ENCODE measurements at places on chromosomes 3 and 15.

DNA sequence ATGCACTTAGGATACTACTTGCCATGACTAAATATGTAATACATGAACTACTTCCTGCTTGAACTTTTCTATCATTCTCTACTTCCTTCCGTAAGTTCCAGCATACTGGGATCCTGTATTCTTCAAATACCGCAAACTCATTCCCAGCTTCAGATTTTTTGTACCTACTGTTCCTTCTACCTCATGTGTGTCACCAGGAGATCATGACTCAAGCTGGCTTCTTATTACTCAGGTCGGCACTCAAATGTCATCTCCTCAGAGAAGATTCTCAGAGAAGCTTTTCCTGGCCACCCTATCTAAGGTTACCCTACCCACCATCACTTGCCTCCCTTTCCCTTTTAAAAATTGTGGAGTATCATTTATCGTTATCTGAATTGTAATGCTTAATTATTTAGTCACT is 66.7 kb downstream of the RFX7 start:
- DNase-seq, result no peak

GRCh38 chr15:86538141-86538540 is 458.5 kb downstream of the AGBL1 start:
- no peak for DNase-seq

GRCh38 chr15:58167095-58167691 is 29.0 kb downstream of the AQP9 start:
- DNase-seq, result no peak

- no peak for DNase-seq
These were observed 1.2 kb upstream of the SECISBP2L start for GRCh38 chr15:49047456-49047855.

GRCh38 chr3:16448639-16449070 is 64.8 kb downstream of the RFTN1 start:
- DNase-seq, result no peak

GRCh38 chr3:42894698-42895579 is 11.0 kb upstream of the ZNF662 start:
- no peak for DNase-seq

DNA sequence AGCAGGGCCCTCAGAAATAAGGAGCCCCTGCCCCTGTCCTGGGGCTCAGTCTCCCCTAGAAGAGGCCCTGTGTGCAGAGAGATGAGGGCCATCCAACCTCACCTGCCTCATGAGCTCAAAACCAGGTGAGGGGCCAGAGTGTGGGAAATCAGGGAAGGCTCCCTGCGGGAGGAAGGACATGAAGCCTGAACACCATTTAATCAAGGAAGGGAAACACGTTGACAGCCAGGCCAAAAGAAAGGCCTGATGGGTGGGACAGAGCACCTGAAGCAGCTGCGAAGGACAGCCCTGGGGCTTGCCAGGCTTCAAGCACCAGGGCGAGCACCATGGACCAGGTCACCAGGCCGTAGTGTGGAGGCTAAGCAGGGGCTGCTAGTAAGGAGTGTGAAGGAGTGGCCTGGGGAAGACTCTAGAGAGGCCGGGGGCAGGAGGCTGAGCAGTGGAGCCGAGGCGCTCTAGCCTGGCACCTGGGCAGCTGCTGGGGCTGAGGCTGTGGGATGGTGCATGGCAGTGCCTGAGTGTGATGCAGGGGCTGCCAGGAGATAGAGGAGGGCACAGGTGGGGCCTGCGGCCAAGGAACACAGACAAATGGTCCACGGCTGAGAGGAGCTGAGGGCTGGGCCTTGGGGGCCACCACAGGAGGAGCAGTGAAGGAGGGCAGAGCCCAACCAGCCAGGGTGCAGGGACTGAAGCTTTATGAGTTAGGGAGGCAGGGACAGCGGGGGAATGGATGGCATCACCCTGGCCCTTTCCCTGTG is 16.1 kb downstream of the ACAA1 start:
- no peak for DNase-seq

DNA sequence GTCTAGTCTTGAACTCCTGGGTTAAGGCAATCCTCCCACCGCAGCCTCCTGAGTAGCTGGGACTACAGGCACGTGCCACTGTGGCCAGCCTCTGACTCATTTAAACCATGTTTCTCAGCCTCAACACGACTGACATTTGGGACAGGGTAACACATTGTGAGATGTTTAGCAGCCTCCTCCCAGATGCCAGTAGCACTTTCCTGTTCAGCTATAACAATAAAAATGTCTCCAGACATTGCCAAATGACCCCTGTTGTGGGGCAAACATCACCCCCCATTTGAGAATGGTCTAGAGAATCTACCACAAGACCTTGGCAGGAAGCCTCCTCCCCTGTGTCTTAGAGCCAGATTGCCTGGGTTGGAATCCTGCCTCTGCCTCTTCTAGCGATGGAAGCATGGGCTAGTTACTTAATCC is 8.4 kb downstream of the TMEM40 start:
- DNase-seq, result no peak

- no peak for DNase-seq
These were observed 157.7 kb upstream of the PROK2 start for GRCh38 chr3:71942432-71943187.

DNA sequence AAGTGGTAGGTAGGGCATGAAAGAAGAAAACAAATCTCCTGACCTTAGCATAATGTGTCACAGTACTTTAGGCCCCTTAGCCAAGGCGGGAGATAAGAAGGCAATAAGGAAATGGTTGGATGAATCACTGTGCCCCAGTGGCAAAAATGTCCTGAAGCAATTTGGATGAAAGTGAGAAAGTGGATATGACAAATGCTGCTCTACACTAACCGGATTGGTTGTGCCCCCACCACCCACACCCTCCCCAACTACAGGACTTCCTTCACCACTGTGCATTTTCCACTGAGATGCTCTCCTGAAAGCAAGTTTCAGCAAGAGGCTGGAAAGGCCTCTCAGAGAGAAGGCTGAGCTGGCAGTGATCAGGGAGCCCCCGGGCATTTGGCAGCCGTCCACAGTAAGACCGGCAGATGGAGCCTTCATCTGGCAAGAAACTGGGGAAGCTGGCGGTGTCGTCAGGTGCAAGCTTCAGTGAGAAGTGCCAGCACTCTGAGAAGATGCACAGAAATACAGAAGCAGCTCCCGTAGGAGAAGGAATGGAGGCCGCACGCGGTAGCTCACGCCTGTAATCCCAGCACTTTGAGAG is 63.8 kb downstream of the ATP1B3 start:
- no peak for DNase-seq

GRCh38 chr3:135272026-135272669 is 477.1 kb downstream of the EPHB1 start:
- DNase-seq, result no peak

- DNase-seq, result no peak
These were observed 194.8 kb upstream of the PFN2 start for GRCh38 chr3:150165396-150166094.

- DNase-seq, result no peak
These were observed 18.8 kb upstream of the SATB1 start for GRCh38 chr3:18443665-18444594.

DNA sequence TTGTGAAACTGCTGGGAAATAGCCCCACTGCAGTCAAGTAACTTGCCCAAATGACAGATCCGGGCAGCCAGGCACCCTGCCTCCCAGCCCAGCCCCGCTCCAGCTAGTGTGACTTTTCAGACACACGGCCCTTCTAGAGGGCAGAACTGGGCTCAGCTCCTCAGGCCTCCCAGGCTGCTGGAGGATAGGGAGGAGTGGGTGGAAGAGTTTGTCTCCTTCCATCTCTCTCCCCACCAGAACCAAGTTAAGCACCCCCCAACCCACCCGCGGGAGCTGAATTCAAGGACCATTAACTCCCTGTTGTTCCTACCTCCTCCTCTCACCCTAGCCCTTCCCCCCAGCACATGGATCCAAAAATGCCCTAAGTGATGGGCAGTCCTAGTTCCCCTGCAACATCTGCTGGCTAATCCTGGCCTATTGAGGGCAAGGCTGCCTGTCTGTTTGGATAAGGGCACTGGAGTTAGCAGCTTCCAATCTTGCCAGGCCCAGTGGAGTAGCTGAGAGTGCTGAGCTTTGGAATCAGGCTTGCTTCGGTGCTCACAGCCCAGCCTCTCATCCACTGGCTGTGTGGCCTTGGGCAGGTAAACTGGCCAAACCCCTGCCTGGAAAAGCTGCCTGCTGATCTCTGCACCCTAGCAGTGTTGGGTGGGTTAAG is 3.1 kb downstream of the CCDC33 start:
- DNase-seq, result no peak

DNA sequence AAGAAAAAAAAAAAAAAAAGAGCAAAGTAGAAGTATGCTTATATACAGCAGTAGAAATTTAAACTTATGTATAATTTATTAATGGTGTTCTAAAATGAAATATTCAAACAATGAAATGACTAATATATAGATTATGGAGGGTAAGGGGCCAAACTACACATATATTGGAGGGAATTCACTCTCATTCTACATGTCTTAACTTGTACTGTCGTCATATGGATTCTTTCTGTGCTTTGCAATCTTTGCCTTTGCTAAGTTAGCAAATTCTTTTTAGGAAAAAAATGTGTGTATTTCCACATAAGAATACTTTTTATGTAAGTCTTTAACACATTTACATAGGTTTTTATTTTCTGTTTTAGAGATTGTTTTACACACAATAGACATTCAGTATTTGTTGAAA is 118.9 kb upstream of the MBNL1 start:
- DNase-seq, result no peak

- no peak for DNase-seq
These were observed 40.8 kb downstream of the PPM1L start for GRCh38 chr3:160796813-160797164.

DNA sequence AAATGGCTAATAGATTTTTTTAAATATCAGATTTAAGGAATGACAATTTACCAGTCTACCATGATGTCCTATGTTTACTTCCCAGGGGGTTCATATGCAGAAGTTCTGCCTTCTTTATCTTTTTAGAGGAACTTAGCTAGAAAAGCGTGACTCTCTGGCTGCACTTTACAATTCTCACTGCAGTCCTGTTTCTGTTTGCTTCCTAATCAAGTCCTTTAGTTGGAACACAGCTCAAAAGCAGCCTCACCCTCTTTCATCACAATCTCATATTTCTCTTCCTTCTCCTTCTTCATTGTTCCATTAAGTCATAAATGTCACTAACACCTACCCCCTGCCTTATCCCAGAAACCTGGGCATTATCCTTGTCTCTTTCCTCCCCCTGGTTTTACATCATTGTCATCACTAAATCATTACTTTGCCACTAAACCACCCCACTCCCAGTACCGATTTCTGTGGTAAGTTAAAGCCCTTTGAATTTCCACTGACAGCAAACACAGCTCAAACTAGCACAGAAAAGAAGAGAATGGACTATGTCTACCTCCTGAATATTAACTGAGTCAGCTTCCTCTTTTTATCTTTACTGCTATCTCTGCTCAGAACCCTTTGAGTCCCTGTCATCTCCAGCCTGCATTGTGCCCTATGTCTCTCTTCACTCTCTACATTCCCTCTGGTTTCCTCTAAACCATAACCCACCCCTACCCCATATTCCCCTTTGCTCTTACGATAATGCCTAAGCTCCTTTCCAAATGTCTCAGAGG is 13.8 kb upstream of the PPP4R2 start:
- no peak for DNase-seq

DNA sequence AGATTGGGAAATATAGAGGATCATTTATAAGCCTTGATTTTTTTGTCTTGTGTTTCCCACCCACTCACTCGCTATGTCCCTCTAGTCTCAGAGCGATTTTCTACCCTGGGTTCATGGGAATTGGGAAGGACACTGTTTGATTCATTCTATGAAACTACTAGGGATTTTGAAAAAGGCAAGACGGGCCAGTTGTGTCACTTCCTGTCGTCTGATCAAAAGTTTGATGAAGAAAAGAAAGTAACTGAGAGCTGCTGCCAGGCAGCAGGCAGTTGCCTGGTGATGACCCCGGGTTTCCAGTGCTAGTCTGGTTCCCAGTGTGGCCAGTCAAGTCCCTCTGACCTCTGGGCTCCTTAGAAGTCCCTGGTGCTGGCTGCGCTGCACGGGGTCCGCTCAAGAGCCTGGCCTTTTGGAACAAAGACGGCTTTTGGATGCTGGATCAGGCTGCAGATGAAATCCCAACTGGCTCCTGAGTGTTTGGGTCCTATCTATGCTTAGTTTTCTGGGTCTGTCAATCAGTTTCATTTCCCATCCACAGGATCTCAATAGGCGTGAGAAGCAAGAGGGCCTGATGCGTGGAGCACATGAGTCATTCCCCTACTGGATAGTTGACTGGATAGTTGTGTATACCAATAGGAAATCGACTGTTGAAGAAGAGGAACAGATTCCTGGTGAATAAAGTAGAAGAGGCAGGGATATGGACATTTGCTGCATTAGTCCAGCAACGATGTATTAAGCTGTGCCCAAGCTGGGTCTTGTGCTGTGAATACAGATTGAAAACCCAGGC is 89.7 kb downstream of the EEFSEC start:
- DNase-seq, result no peak

DNA sequence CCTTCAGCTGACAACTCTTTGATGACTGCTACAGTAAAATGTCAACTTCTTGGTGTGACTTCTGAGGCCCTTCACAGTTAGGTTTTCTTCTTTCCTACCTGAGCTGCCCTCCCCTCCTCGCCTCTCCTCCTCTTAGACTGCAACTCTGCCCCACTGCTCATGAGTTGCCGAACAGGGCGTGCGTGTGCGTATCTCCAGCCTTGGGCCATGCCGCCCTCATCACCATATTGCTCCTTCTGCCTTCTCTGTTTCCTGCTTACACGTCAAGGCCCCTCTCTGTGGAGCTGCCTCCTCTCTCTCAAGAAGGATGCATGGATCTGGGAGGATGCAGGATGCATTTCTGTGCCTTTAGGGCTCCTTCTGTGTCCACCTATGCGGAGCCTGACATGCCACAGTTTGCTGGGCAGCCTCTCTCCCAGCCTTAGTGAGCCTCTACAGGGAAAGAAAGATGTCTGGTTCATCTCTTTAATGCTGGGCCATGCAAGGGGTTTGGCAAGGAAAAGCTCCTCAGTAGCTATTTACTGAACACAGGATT is 205.9 kb downstream of the RPLP1 start:
- no peak for DNase-seq

GRCh38 chr3:157160658-157161424 is 894 bp upstream of the CCNL1 start:
- peak; percentile 76 for DNase-seq

GRCh38 chr15:68626739-68627138 is 47.9 kb downstream of the CORO2B start:
- no peak for DNase-seq

DNA sequence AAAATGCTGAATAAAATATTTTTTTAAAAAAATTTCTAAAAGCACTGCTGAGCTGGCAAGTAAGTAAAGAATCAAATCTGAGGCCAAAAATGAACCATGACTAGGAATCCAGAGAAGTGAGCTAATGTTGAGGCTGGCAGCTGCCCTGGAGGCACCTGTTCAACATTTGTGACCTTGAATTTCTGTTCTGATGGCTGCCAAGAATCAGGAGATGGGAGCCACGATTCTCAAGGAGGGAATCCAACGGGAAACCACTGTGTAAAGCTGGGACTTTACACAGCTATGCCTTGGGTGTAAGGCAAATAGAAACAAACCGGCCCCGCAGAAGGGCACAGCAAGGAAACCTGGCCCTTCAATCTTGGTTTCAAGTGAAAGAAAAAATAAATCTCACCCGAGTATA is 22.7 kb downstream of the HEG1 start:
- no peak for DNase-seq

GRCh38 chr15:66834881-66835878 is 133.1 kb downstream of the SMAD6 start:
- DNase-seq, result no peak

Measured in KG1 (cell line).